ENCODE measurements at places on chromosomes 6 and 20.
A peak's percentile ranks its signal among the peaks of the same experiment; 100 is the strongest.

DNA sequence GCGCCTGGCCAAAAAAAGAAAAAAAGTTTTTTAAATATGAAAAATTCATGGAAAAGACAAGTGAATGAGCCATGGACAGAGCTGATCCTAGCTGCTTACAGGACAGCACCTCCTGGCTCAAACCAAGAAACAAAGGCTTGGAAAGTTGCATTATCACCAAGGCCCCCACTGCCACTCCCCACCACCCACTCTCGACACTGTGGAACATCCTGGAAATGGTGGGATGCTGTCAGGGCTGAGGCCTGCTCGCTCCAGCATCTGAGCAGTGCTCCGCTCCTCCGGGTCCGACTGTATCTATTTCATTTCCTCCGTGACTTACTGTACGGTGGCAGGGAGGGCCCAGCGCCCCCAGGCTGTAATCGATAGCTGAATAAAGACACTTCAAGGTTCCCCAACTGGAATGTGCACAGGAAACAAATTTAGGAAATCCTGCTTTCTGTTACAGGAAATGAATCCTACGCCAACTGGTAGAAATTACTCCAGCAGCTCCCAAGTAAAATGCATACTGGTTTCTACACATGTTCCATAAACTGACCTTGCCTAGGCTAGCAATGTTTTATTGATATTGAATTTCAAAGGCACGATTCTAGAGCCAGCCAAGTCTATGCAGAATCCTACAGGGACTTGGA, 109.5 kb upstream of the NFATC2 start:
- DNase-seq, result no peak

DNA sequence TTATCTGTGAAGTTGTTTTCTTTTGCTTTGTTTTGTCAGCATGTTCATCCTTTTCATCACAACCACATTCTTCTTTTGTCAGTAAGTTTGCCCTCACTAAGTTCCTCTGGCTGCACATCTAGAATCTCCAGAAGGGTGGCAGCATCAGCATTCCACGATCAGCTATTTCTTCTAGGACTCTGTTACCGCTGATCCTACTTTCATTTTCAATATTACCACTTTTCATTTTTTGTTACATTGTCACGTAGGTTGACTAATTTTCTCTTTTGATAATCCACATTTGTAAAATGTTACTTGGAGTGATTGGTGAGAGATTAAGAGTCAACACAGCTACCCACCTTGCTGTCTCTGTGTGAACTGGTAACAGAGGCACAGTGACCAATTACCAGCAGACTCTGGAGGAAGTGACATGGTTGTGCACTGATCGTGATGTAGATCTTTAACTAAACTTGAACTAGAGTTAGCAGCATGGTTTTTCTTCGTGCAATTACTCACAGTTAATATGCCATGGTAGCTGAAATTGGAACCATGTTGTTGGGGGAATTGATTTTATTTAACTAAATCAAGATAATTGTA, 307.9 kb upstream of the SLC35B3 start:
- DNase-seq, result no peak

- no peak for DNase-seq
Measured at GRCh38 chr20:18195931-18196330, 58.3 kb downstream of the KAT14 start.

DNA sequence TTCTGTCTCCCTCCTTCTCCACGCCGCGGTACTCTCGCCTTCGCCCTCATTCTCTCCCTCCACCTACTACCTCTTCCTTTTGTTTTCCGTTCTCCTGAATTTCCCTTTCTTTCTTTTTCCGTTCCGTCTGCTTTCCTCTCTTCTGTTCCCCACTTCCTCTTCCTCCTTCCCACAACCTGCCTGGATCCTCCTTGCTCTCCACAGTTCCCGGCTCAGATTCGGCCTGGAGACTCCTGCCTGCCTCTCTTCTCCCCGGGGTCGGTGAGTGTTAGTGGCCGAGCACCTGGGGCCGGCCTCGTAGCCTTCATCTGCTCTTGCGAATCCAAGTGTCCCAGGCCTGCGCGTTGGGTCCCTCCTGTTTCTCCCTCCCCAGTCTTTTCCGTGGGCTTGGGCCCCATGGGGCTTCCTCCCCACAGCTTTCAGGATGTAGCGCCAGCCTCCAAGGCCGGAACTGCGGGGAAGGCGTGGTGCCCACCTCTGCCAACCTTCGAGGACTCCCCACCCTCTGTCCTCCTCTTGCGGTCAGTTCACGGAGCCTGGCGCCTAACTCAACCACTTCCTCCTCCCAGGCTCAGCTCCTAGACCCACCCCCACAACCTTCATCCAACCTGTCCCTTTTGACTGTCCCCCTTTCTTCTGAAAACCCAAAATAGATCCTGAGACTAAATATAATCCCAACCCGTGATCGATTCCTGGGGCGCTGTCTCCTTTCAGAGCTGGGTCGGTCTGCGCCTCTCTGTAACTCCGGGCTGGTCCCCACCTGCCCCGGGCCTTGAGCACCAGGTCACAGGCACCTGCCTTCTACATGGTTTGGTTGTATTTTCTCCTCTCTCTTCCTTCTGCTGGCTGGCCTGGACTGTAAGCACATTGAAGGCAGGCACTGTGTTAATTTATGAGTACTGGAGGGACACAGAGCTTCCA, 6.8 kb downstream of the NRN1 start:
- DNase-seq, result no peak

DNA sequence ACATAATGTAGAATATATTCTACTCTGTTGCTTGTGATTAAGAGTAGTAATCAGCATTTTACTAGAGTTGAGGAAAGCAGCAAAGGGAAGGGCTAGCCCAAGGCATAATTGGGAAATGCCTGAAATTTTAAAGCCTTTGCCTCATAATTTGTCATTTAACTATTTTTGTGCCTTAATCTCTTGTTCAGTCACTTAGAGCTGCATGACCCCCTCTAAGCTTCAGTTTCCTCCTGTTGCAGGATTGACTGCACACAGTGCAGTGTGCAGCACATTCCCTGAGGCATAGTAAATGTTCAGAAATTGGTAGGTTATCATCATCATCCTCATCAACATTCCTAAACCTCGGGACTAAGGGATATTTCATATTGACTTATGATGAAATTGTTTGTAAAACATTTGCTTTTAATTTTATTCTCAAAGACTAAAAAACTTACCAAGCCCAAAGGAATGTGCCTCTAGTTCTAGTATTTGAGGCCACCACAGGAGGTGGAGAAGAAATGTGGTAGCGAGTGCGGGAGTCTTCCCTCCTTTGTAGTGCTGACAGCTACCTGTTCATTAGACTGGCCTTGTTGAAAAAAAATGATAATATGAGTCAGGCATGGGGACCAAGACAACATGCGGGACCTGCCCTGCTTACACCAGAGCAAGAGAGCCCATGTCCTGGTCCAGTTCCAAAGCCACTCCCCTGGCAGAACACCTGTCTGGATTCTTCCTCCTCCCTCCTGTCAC, 14.8 kb upstream of the TENT5A start:
- peak; percentile 72 for DNase-seq

- no peak for DNase-seq
Measured at GRCh38 chr6:18171871-18172270, 16.6 kb downstream of the KDM1B start.

DNA sequence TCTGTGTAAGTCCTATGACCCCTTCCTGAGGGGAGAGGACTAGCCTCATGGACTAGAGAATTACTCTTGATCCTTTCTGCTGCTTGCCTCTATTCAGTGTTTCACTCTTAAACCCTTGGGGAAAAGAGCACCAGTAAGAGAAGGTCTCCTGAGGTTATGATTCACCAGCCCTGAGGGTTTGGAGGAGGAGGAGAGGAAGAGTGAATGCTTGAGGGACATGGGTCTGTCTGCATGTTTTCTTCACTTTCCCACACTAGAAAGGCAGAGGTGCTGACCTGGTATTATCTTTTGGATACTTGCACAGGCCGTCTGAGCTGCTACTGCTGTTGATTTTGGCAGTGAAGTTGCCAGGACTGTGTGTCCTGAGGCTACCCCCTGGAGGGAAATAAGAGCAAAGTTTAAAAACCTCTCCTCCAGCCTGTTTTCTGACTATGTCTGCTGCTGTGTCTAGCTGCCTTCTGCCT, 78.3 kb downstream of the CD109 start:
- DNase-seq, result peak; percentile 80

DNA sequence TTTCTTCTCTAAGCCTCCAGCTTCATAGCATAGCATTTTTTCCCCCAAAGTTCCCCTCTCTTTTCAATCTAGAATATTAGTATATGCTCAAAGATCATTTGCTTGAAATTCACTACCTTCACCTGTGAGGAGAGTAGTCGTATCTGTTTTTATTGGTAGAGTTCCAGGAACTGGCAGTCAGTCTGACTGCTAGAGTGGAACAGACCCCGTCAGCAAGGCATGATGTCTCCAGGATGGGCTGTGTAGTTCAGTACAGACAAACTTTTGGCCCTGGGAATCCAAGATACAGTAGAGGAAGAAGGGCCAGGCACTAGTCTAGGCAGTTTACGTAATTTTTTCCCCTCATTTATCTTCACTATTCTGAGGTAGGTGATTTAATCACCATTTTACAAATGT, 29.1 kb downstream of the RALY start:
- no peak for DNase-seq

GRCh38 chr6:6721606-6722005, 133.1 kb downstream of the LY86 start:
- no peak for DNase-seq

GRCh38 chr6:29414588-29414987, at the start of gene OR12D1:
Gene OR12D1, plus strand, starts transcription at chr6:29414928.
- no peak for DNase-seq

- no peak for DNase-seq
Measured at GRCh38 chr6:98118397-98119045, 715.9 kb upstream of the POU3F2 start.

GRCh38 chr6:166463359-166464067, 80.8 kb upstream of the MPC1 start:
- DNase-seq, result no peak

DNA sequence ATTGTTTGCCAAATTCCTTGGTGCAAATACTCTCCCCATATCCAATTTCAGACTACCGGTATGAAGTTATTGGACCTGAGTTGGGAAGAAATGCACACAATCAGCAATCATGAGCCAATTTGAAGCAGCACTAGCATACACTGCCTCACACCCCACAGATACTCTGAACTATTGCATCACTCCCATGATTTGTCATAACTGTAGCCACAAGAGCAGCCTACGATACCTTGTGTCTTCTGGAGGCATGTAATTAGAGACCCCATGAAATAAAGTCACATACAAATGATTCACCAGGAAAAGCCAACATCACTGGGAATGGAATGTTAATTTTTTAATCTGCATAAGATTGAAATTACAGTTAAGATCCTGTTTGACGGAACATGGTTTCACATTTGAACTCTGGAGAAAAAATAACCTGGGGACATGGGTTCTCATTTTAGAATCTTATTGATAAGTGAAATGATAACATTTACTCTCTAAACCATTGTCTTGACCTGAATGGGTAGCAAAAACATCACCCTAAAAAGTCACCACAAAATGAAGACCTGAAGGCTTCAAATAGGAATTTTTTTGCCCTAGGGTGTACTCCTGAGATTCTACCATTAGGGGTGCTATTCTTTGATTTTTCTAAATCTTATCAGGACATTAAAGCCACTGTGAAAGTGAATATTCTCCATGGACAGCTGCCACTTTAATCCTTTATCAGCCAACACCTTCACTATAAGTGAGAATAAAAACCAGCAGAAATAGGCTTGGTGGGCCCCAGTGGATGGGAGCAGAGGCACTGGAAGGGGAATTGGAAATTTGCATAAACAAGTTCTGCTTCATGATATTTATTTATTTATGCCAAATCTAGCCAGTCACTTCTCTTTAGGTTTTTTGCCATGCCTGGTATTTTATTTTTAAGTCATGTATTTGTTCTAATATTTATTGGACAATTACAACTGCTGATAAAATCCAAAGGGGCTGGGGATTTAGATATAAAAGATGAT, 34.5 kb upstream of the HBS1L start:
- DNase-seq, result peak; percentile 4

DNA sequence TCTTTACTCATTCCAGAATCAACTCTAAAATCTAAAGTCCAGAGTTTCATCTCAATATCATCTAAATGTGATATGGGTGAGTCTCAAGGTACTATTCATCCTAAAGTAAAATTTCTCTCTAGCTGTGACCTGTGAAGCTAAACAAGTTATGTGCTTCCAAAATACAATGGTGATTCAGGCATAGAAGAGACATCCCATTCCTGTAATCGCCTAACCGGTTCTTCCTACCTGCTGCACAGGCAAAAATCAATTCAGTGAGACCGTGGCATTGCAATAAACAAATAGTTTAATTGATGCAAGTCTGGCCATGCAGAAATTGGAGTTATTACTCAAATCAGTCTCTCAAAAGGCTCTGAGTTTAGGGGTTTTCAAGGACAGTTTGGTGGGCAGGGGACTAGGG, 232.8 kb downstream of the UBE3D start:
- DNase-seq, result no peak

DNA sequence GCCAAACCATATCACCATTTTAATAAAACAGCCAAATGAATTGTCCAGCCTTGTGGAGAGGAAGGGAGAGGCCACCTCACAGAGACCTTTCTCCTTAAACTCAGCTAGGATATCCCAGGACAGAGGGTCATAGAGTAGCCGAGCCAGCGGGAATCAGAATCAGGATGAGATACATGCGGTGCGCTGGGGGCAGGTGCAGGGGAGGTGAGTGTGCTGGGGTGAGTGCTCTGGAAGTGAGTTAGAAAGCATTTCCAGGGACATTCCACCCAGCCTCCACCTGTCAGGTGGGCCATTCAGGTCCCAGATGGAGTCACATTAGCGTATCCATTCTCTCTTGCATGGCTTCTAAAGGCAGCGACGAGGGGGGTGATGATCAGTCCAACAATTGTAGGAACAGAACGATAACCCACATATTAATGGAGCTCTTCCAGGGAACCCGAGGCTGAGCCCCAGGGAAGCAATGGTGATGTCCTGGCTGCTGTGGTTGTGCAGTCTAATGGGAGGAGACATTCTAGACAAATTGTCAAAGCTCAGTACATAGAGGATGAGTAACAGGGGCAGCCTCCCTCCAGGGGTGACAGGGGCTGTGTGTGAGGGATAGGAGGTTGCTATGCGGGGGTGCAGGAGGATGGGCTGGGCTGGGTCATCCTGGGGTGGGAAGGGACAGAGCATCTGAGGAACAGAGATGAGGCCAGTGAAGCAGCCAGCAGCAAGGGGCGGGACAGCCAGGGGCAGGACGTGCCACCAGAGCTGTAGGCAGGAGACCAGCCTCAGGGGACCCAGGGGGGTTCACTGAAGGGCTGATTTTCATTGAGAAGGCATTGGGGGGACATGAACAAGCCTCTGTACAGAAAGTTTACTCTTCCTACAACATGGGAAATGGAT, 88.7 kb upstream of the FRMD1 start:
- DNase-seq, result no peak

- no peak for DNase-seq
Measured at GRCh38 chr6:109411034-109411433, 28.8 kb upstream of the CD164 start.

DNA sequence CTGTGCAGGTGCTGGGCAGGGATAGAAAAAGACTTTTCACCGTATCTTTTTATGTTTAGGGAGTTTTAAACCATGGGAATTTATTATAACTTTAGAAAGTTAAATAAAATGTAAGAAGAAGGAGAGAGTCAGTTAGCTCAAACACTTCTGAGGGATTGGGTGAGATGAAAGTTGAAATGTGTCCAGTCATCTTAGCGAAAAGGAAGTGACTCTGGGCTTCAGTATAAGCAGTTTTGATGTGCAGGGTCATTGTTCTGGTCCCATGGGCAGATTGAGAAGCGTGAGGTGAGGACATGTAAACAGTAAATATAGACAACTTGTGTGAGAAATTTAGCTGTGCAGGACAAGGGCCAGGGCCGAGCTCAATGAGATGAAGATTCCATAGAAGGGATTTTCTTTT, 66.9 kb downstream of the TOX2 start:
- DNase-seq, result no peak

- no peak for DNase-seq
Measured at GRCh38 chr6:160679402-160679769, 15.3 kb upstream of the LPA start.
